ENCODE measurements at places on chromosomes 13 and 19.
A peak's percentile ranks its signal among the peaks of the same experiment; 100 is the strongest.

GRCh38 chr13:111204438-111205177, 89.5 kb downstream of the ARHGEF7 start:
- no peak for DNase-seq

GRCh38 chr19:5621945-5622464, 571 bp downstream of the SAFB2 start:
- peak; percentile 16 for DNase-seq

- peak; percentile 36 for DNase-seq
Measured at GRCh38 chr19:13102666-13103580, at the start of gene LYL1. Gene LYL1, minus strand, starts transcription at chr19:13102858. Its CDS starts 1,687 bp downstream, at chr19:13101171.

GRCh38 chr13:42762251-42762650, 19.1 kb upstream of the FAM216B start:
- no peak for DNase-seq

GRCh38 chr13:79725841-79726240, 244.9 kb downstream of the NDFIP2 start:
- DNase-seq: no peak

DNA sequence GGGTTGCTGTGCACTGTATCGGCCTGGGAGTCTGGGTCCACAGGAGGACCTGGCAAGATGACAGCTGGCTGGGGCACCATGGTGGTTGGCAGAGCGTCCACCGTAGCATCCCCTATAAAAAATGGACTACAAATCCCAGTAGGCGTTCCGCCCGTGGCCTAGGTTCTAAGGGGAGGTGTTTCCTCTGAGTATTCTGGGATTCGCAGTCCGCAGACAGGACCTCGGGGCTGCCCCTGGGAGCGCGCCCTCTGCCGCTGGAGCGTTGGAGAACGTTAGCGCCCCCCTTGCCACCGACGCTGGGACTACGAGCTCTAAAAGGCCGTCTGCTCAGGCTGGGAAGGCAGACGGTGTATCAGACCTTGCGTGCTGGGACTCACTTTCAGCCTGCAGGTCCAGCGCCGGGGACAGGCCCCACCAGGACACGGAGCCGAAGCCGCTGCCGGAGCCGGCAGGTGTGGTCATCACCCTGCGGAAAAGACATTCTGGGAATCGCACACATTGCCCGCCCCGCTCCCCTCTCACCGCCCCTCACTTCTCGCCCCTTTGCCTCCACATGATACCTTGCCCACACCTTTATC, 372 bp downstream of the DNAAF3 start:
- DNase-seq: peak; percentile 77

GRCh38 chr13:51532736-51533197, 51.5 kb upstream of the WDFY2 start:
- no peak for DNase-seq

DNA sequence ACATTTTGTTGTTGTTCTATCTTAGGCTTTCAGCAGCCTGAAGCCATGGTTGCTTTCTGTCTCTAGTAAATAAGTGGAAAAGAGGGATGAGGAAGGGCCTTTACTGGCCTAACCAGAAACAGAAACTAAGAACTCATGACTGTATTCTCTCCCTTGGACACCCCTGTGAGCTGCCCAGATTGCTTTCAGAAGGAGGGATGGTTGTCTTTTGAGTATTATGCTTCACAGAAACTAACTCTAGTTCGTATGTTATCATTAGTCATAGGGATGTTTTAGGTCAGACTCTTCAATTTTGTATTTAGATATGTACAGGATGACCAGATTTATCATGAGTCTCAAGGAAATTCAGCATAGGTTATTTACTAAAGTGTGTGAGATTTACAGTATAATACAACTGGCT, 17.5 kb downstream of the BORA start:
- no peak for DNase-seq

- DNase-seq: no peak
Measured at GRCh38 chr19:11814700-11815035, 595 bp downstream of the ZNF440 start.

- no peak for DNase-seq
Measured at GRCh38 chr19:19774354-19775033, 41.6 kb upstream of the ZNF14 start.

- DNase-seq: no peak
Measured at GRCh38 chr13:112525356-112525945, 62.5 kb downstream of the TUBGCP3 start.

DNA sequence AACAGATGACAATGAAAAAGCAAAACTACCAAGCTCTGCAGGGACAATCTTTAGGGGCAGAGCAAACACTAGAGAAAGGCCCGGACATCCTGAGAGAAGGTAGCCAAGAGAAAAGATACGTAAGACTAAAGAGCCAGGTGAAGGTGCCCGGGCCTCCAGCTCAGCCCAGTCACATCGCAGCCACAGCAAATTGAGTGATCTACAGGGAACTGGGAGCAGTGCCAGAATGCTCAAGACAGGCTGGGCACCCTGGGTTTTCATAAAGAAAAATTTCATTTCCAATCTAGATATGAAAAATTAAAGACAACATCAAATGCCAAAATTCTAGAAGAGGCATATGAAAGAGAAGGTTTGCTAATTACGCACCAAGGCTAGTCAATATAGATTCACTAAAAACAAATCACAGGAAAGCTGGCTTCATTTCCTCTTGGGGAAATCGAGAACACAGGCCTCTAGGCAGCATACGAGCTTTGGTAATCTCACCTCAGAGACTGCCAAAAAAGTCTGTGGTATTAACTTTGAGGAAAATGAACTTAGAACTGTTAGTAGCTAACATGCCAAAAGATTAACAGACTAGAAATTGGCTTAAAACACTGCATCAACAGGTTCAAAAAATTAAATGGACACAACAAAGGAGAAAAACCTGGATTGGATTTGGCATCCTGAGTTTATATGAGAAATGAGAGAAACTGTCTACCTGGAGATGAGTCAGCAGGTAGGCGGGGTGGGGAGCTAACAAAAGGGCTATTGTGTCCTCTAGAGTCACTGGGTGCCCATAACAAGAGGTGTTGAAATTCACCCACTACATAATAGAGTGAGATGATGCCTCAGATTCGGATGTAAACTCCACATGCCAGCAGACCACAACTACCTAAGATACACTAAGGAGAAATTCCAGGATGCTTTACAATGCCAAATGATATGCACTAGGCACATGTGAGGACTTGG, 6.6 kb downstream of the ANKRD10 start:
- DNase-seq: peak; percentile 24

GRCh38 chr13:72639377-72639776, 88.1 kb downstream of the MZT1 start:
- DNase-seq: no peak

- no peak for DNase-seq
Measured at GRCh38 chr13:84894749-84895148, 904.5 kb downstream of the SLITRK6 start.

DNA sequence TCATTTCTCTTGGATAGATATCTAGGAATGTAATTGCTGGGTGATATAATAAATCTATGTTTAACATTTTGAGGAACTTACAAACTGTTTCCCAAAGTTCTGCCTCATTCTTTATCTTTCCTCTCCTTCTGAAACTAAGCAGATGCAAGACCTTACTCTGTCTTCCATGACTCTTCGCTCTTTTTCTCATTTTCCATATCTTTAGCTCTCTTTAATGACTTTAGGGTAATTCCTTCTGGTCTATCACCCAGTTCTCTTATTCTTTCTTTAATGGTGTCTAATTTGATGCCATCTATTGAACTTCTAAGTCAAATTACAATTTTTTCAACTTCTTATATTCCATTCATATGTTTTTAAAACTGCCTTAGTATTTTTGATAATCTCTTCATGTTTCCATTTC, 316.6 kb downstream of the POU4F1 start:
- DNase-seq: no peak

- no peak for DNase-seq
Measured at GRCh38 chr13:24083141-24083540, 77.4 kb upstream of the SPATA13 start.

DNA sequence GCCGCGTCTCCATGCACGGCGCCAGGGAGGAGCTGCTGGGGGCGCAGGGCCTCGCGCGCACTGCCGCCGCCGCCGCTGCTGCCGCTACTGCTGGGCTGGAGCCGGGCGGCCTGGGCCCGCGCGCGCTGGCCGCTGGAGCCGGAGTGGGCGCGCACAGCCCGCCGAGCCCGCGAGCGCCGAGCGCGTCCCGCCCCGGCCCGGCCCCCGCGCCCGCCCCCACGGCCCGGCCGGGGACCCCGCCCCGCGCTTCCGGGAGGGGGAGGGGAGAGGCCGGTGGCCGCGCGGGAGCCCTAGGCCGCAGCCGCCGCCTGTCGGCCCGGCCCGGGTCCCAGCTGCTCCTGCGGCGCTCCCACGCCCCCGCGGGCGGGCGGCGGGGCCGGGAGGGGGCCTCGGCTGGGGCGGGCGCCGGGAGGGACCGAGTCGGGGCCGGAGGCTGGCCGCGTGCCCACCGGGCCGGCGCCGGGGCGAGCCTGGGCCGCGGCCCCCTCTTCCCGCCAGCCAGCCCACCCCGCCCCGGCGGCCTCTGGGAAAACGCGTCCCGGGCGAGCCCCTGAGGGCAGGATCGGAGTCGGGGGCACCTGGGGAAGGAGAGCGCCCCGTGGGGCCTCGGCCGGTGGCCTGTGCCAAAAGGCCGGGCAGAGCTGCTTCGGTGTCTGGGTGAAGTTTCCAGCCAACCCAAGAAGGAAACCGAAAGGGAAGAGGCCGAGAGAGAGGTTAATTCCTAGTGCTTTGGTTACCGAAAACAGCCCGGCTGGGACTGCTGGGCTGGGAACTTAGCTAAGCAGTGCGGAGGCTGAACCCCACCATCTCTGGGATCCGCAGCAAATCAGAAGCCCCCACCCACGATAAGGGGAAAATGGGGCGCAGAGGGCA, at the start of gene STK24:
Gene STK24 (minus strand): TSS at position 145 of the 873 bp plus-strand sequence. CDS start 321 bp downstream, outside the sequence.
- peak; percentile 63 for DNase-seq

Measured in activated CD4-positive, alpha-beta T cell treated with anti-CD3 and anti-CD28 coated beads for 48 hours (primary cell).